ENCODE measurements at places on chromosomes 3 and 15.

- DNase-seq: no peak
Measured at GRCh38 chr3:100449214-100449613, 43.2 kb upstream of the TMEM45A start.

- no peak for DNase-seq
Measured at GRCh38 chr3:82306189-82306588, 544.7 kb upstream of the GBE1 start.

GRCh38 chr3:78913711-78914110 lies 854.1 kb downstream of the ROBO1 start:
- no peak for DNase-seq

- DNase-seq: no peak
Measured at GRCh38 chr3:146511402-146512134, 32.8 kb downstream of the PLSCR1 start.

- no peak for DNase-seq
Measured at GRCh38 chr15:74432968-74433591, 678 bp downstream of the SEMA7A start.

- DNase-seq: no peak
Measured at GRCh38 chr3:190378240-190378891, 9.6 kb upstream of the CLDN16 start.

- DNase-seq: no peak
Measured at GRCh38 chr15:39411102-39411989, 169.5 kb upstream of the THBS1 start.

- no peak for DNase-seq
Measured at GRCh38 chr15:95017666-95018328, 786.4 kb downstream of the MCTP2 start.

All from stimulated activated CD8-positive, alpha-beta memory T cell treated with anti-CD3 and anti-CD28 coated beads, Interleukin-4, amount 100 ng/mL, for 48 hours (primary cell).